Right atrium auricular region (tissue), 2 donors: ENCODE measurements at places on chromosomes 5 and 9. TPM values are rescaled to one million over a fixed set of nuclear protein-coding genes. Genes with fewer than 3 reads are reported as not detected.

PCDHGB2 gene
- total RNA-seq = 5.2 TPM

CD180 gene
- total RNA-seq = 0.26 TPM

PCDHGB6 gene
- total RNA-seq = 7.1 TPM

PRUNE2 gene
- total RNA-seq = 15.4 TPM

FBN2 gene
- 4.6 TPM for total RNA-seq

PLEKHG4B gene
- 0.48 TPM for total RNA-seq

SPEF2 gene
- total RNA-seq = 0.94 TPM

TNFSF8 gene
- total RNA-seq = 0.22 TPM

ANKDD1B gene
- total RNA-seq = not detected

WNT8A gene
- total RNA-seq = not detected

IFNA17 gene
- not detected for total RNA-seq

SPINK7 gene
- not detected for total RNA-seq

GABRA1 gene
- not detected for total RNA-seq

- DNase-seq = no peak
Observed at GRCh38 chr9:127941062-127941960, 3.7 kb upstream of the DPM2 start.

GRCh38 chr5:43422143-43422542 is 10.0 kb upstream of the CCL28 start:
- DNase-seq = no peak

GRCh38 chr5:153783362-153783658 is 255.4 kb downstream of the FAM114A2 start:
- no peak for DNase-seq

GRCh38 chr9:121781701-121782464 is 130.4 kb downstream of the DAB2IP start:
- no peak for DNase-seq

DNA sequence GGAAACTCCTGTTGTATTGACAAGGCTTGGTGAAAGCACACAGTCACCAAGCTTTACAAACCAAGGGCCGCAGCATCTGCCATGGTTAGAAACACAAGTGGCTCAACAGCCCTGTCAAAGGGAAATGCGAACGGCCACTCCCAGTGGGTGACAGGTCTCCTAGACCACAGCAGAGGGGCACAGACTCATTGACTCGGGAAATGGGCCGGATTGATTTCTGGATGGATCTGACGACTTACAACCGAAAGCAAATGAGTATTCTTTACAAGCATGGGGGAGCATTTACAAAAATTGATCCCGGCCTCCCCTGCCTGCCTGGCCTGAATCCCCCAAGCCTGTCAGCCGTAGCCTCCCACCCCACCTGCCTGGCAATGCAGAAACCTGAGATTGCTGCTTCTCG is 48.2 kb downstream of the ADAMTS2 start:
- DNase-seq = no peak

DNA sequence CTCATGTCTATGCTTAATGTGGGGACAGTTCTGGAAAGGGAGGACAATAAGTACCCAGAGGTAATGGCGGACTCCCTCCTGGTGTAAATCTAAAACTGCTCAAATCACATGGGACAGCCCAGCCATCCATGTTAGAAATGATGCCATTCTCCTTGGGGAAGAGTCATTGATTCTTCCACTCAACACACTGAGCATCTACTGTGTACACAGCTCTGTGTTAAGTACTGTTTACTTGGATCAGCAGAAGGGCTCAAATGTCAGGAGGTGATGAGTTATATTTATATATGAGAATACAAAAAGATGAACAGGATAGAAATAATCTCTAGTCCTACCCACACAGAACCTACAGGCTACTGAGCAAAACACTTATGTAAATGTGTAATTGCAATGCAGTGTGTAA is 31.8 kb upstream of the NANS start:
- DNase-seq = no peak

DNA sequence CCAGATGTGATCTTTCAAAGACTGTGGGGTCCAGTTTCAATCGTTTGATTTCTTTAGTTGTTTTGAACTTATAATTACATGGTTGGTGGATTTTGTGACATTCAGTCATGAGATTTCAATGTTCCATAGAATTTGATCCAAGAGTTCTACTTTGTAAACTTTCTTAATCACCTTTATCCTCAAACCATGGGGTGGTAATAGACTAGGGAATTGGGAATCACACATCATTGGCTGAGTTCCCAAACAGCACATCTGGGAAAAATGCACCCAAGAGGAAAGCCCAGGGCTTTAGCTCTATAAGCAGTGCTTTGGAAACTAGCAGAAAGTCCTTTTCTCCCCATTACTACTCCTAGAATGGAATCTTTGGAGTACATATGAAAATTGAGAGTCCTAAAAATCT is 177.6 kb downstream of the NNT start:
- no peak for DNase-seq

DNA sequence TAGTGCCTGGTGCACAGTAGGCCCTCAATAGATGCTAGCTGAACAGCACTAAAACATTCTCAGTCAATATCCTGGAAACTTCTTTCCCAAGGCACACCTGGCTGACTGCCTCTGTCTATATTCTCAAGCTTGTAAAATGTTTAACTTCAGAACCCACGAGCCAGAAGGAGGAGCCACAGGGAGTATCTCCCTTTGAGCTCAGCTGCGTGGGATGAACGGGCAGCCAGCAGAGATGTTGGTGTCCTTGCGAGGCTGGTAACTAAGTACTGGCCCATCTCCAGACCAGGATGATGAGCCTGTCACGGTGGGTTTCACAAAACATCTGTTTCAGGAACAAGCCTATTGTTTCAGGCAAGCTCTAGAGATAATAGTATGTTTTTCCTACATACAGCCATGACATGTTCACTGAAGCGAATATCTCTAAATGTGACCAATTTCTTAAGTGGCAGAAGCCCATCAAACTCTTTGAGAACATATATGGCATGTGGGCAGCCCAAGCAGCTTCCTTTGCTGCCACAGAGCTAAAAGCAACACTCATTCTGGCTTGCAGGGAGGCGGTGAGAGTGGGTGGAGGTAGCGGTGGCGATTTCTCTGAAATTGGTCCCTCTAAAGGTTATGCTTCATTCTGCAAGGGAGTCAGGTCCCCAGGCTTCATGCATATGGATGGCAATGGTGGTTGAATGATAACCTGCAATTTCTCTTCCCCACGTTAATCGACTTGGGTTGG is 206.2 kb downstream of the TTLL11 start:
- DNase-seq = no peak

DNA sequence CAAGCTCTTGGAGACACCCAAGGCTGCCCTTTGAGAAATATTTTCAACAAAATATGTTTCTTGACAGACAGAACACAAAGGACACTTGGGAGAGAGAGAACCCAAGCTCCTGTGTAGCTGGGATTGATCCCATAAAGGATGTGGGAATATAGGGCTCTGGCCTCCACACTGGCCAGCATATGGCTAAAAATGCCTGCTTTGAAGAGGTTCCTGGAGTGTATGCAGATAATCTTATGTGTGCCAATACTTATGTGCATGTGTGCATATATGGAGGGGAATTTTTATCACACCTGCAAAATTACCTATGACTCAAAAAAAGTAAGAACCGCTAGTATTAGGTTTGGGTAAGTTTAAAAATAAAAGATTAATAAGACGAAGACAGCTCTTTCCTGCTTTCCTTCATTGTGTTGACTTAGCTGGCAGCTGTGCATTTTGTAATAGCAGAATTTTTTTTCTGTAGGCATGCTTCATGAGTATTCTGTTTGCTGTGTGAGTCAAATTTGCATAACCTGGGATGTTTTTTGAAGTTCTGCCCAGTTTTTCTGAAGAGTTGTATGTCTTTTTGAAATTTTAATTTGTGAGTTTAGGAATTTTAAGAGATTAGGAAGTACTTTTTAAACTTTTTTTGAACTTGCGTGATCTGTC is 42.6 kb downstream of the HACD4 start:
- no peak for DNase-seq

DNA sequence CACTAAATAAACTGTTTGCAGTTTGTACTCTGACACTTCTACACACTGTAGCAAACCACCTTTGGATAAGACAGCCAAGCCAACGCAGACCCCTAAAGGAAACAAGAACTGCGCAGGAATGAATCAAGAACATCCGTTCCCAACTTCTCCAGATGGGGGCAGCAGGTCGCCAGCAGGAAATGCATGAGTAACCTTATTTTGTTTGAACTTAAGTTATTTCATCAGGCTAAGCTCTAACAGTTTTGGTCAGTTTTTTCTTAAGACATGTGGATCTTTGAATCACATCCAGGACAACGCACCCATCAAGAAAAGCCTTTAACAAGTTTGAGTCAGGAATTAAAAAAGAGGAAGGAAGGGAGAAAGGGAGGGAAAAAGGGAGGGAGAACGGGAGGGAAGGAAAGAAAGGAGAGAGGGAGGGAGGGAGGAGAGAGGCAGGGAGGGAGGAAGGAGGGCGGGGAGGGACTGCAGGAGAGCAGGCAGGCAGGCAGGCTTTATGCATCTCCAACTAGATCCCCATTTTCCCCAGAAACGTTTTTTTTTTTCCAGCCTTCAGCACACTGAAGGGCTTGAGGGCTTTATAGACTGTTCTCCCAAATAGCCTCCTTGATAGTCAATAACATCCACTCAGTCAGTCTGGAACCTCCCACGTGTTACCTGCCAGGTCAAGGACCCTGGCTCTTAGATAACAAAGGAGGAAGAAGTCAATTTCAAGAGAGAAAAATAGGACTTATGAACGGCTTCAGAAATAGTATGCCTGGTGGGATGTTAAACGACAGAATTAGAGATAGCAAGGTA is 22.2 kb downstream of the BHMT start:
- peak; percentile 83 for DNase-seq

GRCh38 chr5:147464211-147464610 is 45.7 kb downstream of the DPYSL3 start:
- DNase-seq = no peak

DNA sequence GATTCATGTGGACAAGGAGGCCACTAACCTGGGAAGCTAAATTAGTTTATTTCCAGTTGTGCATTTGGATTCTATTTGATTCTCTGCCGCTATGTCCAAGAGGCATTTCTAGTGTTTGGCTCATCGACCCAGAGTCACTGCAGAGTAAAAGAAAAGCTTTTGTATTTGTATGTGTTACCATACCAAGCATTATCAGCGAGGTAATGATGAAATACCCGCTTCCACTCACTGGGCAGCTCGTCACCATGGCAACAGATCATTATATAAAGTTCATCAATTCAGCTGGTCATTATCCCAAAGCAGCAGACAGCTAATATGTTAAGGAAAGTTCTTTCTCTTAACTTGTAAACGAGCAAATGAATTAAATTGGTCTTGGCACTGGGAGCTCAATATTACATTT is 380.3 kb downstream of the SEMA5A start:
- no peak for DNase-seq

- no peak for DNase-seq
Observed at GRCh38 chr9:71285191-71285656, 163.8 kb upstream of the TRPM3 start.

DNA sequence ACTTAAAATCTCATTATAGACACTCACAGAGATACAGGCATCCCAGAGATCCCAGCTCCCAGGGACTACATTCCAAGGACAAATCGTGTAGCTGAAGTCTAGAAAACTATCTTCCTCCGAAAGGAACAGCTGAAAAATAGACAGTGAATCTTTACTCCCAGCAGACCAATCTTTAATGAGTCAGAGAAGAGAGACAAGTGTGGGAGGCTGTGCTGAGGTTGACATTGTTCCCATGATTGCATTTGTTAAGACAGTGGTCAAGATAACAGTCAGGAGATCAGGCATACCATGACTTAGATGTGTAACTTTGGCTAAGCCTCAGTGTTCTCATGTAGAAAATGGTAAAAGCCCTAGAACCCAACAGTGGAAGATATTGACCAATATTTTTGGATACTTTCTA is 120.7 kb downstream of the PAPPA start:
- no peak for DNase-seq

DNA sequence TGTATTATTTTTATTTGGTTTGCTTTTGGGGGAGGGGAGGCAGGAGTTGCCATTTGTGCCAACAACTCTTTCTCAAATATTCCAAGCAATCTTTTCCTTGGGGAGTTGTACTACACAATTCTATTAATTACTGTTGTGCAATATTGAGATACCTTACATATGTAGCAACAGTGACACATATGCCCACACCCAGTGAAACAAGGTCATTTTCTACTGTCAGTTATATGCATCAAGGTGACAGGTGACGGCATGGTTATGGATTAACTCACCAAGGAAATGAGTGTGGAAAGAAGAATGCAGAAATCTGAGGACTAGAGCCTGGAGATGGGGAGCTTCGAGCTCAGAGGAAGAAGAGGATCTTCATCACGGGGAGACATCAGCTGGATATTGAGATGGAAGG is 17.9 kb upstream of the MSMP start:
- DNase-seq = no peak

- DNase-seq = no peak
Observed at GRCh38 chr9:137982200-137982599, 104.6 kb downstream of the CACNA1B start.

- DNase-seq = no peak
Observed at GRCh38 chr5:14357441-14357840, 214.3 kb downstream of the TRIO start.

- DNase-seq = no peak
Observed at GRCh38 chr9:109409773-109410397, 88.2 kb downstream of the PTPN3 start.

DNA sequence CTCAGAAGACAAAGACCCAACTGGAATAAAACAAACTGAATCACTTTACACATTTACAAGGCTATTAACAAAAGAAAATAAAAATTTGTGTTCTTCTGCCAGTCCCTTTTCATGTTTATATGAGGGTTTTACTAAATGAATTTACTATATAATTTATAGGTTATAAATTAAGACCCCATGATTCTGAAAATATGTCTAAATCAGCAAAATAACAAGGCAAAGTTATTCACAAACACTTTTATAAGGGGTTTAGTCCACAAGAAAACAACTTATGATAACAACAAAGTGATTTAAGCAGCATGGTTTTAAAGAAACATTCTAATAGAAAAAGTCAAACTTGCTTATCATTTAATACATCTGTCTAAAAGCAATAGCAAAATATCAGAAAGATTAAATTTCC is 4.9 kb downstream of the MIER3 start:
- no peak for DNase-seq

- no peak for DNase-seq
Observed at GRCh38 chr5:40437452-40437861, 242.3 kb upstream of the PTGER4 start.

DNA sequence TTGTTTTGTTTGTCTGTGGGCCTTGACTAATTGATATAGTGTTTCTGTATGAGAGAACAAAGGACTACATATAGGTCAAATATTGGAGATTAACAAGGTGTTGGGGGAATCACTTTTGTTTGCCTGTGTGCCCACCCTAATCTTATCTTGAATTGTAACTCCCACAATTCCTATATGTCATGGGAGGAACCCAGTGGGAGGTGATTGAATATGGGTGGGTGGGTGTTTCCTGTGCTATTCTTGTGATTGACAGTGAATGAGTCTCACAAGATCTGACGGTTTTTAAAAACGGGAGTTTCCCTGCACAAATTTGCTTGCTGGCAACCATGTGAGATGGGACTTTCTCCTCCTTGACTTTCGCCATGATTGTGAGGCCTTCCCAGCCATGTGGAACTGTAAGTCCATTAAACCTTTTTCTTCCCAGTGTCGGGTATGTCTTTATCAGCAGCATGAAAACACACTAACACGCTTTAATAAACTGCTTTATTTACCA is 64.9 kb upstream of the HSPB3 start:
- DNase-seq = no peak

GRCh38 chr9:120214332-120214731 is 365.6 kb downstream of the CDK5RAP2 start:
- no peak for DNase-seq
